ENCODE measurements at places on chromosomes 5 and 9.
A peak's percentile ranks its signal among the peaks of the same experiment; 100 is the strongest.

DNA sequence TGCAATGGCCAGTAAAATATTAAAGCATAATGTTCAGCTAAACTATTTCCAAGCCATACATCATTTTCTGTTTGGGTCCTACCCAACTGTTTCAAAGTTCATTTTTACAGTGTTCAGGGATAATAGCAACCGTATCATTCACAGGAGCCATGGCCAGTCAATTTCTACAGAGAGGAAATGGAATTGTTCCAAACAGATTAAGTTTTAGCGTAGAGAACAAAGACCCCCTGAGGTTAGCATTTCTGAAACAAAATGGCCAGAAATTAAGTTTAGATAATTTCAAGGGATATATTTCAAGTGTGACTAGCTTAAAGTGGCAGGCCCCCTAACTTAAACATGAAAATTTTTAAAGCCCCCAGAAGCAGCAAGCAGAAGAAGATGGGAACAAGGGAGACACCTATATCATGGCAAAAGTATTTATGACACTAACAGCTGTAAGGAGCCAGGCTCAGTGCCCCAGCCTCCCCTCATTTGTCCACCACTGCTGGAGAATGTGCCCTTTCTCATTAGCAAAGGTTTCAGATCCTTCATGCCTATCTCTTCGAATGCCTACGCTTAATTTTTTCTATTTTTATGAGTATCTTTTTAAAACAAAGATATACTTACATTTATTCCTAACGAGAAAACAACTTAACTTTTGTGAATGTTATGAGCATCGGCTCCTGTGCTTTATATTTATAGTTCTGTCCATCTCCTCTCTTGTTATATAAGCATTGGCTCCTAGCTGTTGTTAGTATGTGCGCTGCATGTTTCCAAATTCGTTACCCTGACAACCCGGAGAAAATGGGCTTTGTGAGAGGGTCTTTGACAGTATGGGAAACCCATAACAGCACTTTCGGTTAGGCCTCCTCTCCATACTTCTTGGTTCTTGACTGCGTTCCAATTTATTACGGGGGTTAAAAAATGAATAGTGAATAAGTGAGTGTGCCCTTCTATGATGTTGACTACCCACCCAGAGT, 116.3 kb downstream of the MED27 start:
- no peak for DNase-seq

- DNase-seq = no peak
Measured at GRCh38 chr5:62268792-62269191, 37.2 kb upstream of the KIF2A start.

GRCh38 chr5:35246411-35246810, 16.1 kb upstream of the PRLR start:
- DNase-seq = no peak

DNA sequence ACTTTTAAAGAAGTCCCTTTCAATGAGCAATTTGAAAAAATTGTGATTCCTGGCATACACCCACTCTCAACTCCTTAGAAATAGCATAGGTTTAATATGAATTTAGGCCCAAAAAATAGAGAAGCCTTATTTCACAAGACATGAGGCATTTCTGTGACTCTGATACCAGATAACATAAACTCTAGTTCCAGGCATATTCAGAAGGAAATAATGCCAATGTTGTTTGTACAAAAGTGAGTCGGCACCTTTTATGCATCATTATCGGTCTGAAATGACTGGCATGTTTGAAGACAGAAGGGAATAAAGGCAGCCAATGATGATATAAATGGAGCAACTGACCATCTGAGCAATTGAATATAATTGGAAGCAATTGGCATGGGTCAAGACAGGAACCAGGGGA, 19.4 kb upstream of the RECK start:
- DNase-seq = peak; percentile 48

GRCh38 chr5:166367391-166367790, 1924.1 kb upstream of the WWC1 start:
- DNase-seq = no peak

DNA sequence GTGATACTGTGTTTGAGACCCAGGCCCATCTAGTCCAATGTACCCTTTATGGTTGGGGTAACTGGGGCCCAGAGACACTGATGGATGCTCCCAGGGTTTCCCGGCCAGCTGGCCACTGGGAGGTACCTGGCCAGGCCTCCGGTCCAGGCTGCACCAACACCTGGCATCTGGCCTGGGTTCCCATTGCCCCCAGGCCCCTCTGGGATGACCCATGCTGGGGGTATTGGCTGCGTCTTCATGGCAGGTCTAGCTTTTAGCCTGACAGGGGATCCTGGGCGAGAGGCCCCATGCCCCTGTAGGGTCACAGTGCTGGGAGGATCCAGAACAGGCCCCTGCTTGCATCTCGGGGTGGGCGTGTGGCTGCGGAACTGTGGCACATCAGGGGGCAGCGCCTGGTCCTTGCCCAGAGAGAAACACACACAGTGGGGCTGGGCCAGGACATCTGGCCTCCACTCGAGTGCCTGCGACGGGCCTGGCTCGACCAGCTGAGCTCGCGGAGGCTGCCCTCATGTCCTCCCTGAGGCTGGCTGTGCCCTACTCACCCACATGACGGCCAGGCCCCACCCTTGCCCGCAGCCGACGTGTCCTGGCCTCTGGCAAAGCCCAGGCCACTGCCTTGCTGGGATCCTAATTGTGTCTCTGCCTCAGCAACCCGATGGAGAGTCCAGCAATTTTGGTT, 21.5 kb upstream of the COL5A1 start:
- DNase-seq = no peak

DNA sequence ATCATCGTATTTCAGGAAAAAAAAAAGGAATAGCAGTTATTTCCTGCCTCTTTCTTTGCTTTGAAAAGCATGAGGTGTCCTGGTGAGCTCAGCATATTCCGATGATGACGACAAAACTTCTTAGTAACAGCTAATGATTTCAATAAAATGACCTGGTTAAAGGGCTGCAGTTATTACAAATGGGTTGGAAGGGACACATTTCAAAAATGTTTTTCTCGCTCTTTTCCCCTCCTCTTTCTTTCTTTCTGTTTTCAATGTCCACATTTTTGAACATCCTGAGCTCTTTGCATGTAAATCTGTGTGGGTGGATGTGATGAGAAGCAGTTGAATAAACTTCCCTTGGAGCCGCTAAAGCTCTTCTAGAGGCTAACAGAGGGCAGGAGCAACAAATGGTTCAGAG, 186.8 kb upstream of the SLC27A6 start:
- DNase-seq = peak; percentile 73

- DNase-seq = no peak
Measured at GRCh38 chr5:95940758-95941682, 20.6 kb downstream of the ELL2 start.

DNA sequence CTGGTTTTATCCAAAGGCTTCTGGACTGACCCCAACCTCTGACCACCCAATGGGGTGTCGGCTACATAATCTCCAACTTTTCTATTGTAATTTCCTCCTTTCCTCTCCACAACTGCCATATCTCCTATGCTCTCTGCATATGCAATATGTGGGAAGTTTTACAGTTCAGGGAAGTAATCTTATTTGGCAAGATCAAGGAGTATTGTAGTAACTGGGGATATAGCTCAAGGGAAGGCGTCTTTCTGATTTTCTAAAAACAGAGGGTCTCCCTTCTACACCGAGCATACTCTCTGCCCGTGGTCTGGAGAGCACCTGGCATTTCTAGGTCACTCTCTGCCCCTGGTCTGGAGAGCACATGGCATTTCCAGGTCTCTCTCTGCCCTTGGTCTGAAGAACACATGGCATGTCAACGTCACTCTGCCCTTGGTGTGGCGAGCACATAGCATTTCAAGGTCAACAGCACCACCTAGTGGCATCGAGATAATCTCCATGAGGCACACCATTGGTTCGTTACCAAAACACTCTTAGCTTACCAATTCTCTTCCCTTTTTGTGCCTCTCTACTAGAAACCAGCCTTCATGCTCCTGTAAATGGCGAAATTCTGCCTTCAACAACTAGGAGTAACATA, 616.4 kb upstream of the NUDT12 start:
- peak; percentile 78 for DNase-seq

DNA sequence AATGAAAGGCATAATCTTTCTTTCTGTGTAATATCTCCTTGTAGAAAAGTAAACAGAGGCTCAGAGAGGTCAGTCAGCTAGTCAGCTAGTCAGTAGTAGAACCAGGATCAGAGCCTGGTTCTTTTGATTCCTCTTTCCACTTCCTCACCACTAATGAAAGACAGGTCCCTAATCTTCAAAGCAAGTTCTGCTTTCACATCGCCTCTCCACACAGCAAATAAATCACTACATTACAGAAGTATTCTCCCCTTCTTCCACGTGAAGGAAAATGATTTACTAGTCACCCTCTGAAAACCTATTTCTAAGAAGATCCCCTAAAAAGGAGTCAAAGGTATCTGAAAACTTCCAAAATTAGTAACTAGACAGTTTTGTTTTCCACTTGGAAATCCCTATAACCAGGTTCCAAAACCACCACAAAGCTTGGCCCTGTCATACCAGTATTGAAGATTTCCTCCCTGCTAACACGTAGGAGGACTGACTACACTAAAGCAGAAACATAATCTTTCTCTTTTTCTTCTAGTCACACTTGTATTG, 140.5 kb upstream of the TARS1 start:
- peak; percentile 30 for DNase-seq

DNA sequence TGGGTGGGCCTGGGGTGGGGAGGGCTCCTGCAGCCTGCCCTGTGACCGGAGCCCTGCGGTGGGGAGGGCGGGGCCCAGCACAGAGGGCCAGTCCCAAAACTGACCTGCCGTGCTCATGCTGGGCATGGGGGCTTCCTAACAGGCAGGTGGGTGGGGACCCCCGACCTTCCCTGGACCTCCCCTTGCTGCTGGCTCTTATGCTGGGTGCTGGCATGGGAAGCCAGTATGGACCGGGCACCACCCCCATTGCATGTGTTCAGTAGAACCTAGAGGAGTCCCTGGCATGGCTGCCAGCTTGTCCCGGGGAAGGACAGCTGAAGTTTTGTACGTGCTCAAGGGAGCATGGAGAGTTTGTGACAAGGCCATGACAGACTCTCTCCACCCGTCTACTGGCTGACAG, 37.1 kb downstream of the WNK2 start:
- DNase-seq = no peak

DNA sequence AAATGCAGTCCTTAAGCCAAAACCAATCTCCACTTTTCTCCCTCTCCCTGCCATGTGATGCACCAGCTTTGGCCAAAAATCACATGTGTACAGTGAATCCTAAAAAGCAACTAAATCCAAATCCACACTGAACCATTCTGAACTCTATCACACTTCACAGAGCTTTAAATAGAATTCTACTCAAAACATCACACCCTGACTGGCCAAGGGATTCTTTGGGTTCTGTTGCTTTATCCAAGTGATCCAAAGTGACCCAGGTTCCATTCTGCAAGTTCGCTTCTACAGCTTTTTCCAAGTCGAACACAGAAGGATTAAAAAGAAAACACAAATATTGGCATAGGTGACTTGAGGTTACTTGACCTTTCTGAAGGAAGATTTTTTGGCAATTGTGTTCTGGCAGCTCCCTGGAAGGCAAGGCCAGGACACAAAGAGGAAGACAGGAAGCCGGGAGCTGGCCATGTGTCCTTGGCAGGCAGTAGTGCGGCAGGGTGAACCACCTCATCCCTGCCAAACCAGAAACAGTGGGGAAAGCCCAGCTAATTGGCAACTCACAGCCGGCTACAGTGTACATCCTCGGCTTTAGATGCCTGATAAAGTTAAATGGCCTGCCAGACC, 115.0 kb downstream of the NFIB start:
- no peak for DNase-seq

- no peak for DNase-seq
Measured at GRCh38 chr5:135707302-135707701, 127.2 kb upstream of the SLC25A48 start.

- DNase-seq = no peak
Measured at GRCh38 chr5:159189310-159189709, 20.0 kb downstream of the RNF145 start.

DNA sequence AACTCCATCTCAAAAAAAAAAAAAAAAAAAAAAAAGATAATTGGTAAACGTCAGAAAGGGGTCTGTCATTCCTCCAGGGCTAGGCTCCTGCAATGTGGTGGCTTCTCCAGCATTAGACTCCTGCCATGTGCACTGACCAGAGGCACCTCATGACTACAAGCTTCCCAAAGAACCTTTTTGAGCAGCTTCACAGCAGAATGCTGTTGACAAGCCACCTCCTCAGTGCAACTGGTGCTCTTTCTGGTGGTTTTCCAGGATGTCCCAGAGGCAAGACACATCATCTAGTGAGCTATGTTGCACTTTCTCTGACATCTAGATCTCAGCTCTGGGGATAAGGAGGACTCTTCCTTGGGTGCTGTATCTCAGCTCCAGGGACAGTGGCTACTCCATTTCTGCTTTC, 11.6 kb downstream of the RPL37 start:
- no peak for DNase-seq

DNA sequence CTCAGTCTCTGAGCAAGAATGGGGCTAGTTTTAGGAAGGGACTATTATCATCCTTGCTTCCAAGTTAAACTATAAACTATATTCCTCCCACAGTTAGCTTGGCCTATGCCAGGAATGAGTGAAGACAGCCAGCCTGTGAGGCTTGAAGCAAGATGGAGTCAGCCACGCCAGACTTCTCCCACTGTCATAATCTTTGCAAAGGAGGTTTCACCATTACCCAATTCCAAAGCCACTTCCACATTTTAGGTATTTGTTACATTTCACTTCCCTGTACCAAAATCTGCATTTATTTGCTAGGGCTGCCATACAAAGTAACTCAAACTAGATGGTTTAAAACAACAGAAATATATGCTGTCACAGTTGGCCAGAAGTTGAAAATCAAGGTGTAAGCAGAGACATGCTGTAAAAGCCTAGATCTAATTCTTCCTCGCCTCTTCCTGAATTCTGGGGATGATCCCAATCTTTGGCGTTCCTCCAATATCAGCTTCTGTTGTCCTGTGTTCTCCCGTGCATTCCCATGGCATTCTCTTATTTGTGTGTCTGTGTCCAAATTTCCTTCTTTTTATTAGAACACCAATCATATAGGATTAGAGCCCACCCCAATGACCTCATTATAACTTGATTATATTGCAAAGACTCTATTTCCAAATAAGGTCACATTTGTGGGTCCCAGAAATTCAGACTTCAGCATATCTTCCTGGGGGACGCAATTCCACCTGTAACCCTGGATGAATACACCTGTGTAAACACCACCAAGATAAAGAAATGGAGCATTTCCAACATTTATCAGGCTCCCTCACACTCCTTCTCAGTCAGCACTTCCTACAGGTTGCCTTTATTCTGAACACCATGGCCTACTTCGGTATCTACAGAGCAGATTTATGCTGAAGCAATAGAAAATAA, 126.8 kb downstream of the GCNT1 start:
- no peak for DNase-seq

DNA sequence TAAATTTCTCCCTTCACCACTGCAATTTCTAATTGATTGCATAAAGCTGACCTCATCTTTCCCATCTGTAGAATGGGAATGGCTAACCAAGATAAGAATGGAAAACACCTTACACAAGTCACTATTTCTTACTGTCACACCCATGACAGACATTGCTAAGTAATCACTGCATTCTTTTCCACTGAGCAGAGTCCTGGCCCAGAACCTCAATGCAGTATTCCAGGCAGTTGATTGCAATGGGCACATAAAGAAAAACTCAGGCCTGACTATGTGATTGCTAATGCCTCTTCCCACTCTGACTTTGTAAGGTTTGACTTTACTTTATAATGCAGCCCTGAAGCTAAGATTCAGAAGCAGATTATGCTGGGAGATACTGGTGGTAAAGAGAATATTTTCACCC, 29.3 kb downstream of the TRIM32 start:
- DNase-seq = no peak

All from adipocyte (in vitro differentiated cells).